ENCODE measurements at places on chromosomes 1 and 21. TPM values are rescaled to one million over a fixed set of nuclear protein-coding genes. Genes with fewer than 3 reads are reported as not detected.

DNA sequence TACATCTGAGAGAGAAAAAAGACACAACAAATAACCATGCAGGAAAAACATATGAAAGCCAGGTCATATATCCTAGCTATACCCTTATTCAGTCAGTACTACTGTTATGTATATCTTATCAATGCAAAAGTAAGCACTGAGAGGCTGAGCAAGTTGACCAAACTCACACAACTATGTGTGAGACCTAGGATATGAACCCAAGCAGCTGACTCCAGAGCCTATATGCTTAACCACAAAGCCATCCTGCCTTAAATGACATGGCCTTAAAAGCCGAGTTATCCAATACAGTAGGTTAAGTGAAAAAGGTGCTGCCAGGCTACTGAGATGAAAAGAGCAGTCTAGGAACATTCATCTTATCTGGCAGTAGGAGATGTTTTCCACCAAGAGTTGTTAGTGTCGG lies 151.6 kb downstream of the RERE start:
- DNase-seq = no peak

- DNase-seq = no peak
Measured at GRCh38 chr1:212149566-212149965, 114.0 kb downstream of the DTL start.

Gene FOXJ3
- total RNA-seq = 28.6 TPM

DNA sequence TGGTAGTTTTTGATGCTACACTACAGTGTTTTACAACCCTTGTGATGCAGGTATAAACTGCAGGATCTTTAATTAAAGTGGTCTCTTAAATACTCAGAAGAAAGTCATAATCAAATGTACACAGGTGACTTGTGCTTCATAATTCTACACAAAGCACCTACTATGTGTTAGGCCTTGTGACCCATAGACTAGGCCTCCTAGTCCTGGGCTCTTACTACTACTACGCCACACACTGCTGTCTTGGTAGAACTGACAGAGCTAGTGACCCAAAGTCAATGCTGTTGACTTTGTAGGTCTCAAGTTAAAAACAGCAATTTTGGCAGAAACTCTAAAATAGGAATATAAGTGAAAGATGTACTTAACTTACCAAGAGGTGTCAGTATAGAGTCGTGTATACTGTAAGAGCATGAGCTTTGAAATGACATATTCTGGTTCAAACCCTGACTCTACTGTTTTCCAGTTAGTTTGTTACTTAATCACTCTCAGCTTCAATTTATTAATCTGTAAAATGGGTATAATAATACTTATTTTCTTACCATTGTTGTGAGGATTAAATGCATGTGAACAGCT lies 48.6 kb upstream of the LMO4 start:
- DNase-seq = peak; percentile 16

Gene GPR153
- 8.5 TPM for total RNA-seq

- DNase-seq = no peak
Measured at GRCh38 chr1:7610106-7610731, 160.9 kb upstream of the VAMP3 start.

Gene SLC44A5
- total RNA-seq = not detected

DNA sequence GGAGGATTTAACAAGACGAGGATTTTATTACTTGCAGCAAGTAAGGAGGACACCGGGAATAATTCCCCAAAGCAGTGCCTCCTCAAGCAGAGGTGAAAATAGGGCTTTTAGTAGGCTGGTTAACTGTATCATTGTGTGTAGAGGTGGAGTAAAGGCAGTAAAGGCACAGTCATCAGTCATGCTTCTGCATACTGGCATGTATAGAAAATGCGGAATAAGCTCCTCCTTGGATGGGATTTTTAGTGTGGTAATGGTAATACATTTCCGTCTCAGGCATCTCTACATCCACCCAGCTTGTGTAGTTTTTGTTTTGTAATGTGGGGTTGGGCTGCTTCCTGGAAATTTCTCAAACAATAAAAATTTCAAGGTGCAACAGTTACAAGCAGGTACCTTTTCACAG lies 27.4 kb upstream of the GPR25 start:
- no peak for DNase-seq

GRCh38 chr1:177880339-177880891 lies 89.4 kb downstream of the SEC16B start:
- no peak for DNase-seq

- DNase-seq = no peak
Measured at GRCh38 chr1:44572572-44572879, 101.8 kb downstream of the TMEM53 start.

DNA sequence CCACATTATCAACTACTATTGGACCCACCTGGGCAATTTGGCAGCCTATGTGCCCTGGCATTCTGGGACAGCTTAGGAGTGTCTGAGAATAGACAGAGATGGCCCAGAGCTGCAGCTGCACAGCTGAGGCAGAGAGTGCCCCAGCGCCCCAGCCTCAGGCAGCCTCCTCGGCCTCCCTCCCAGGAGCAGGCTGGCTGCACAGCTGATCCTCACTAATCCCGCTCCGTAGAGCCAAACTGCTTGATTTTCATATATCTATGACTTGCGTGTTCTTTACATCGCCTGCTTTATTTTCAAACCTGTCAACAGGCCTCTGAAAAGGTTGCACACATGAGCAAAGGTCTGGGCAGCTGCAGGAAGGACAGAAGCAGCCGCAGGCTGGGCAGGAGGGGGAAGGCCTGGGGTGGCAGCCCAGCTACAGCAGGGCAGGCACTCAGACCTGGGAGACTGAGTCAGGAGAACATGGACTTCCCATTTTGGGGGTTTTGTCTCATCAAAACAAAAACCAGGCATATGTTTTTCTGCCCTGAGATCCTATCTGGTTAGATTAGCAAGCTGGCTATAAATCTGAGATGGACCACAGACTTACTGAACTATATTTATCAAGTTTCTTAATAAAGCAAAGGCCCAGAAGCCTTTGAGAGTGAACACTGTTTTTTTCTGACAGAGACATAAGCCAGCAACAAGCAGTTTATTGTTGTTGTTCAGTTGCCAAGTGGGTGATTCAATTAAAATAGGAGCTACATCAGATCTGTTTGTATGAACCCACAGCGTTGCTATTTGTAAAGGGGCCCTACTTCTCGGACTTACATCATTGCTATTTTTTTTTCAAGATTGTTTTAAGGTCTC lies 301.8 kb upstream of the DUSP10 start:
- peak; percentile 96 for DNase-seq

- no peak for DNase-seq
Measured at GRCh38 chr1:231076802-231077201, 36.7 kb upstream of the FAM89A start.
